ENCODE measurements at places on chromosomes 6 and 20. TPM values are rescaled to one million over a fixed set of nuclear protein-coding genes. Genes with fewer than 3 reads are reported as not detected.

DNA sequence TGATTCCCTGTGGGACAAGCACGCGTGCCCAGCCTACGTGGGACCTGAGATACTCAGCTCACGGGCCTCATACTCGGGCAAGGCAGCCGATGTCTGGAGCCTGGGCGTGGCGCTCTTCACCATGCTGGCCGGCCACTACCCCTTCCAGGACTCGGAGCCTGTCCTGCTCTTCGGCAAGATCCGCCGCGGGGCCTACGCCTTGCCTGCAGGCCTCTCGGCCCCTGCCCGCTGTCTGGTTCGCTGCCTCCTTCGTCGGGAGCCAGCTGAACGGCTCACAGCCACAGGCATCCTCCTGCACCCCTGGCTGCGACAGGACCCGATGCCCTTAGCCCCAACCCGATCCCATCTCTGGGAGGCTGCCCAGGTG lies 11.9 kb upstream of the RBCK1 start:
- no peak for DNase-seq

SAMD10 gene
- 0.78 TPM for total RNA-seq

GRCh38 chr6:122136386-122136785 lies 263.1 kb upstream of the HSF2 start:
- no peak for DNase-seq

FAM217A gene
- total RNA-seq, result not detected

KIZ gene
- total RNA-seq, result 67.3 TPM
